ENCODE measurements at places on chromosomes 11 and 22.
A peak's percentile ranks its signal among the peaks of the same experiment; 100 is the strongest.

- no peak for DNase-seq
Measured at GRCh38 chr11:72838691-72839305, 24.6 kb downstream of the ATG16L2 start.

DNA sequence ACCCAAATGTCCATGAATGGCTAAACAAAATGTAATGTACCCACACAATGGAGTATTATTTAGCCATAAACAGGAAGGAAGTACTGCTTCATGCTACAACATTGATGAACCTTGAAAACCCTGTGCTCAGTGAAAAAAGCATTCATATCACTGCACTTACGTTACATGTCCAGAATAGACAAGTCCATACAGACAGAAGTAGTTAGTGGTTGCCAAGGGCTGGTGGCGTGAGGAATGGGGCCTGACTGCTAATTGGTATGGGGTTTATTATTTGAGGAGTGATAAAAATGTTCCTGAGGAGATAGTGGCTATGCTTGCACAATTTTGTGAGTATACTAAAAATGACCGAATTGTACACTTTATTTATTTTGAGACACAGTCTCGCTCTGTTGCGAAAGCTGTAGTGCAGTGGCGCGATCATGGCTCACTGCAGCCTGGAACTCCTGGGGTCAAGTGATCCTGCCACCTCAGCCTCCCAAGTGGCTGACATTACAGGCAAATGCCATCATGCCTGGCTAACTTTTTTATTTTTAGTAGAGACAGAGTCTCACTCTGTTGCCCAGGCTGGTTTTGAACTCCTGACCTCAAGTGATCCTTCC, 7.7 kb upstream of the SYVN1 start:
- no peak for DNase-seq

GRCh38 chr11:127677660-127678425, 677.3 kb upstream of the KIRREL3 start:
- DNase-seq = no peak

GRCh38 chr11:94130298-94131046, 1.8 kb downstream of the PANX1 start:
- DNase-seq = no peak

GRCh38 chr11:58622344-58622743, at the start of gene CNTF:
TSS of gene CNTF (plus strand) at chr11:58622665. CDS start at chr11:58622753, 88 bp downstream.
- no peak for DNase-seq

- DNase-seq = no peak
Measured at GRCh38 chr11:46981436-46981835, 44.9 kb downstream of the CSTPP1 start.

- no peak for DNase-seq
Measured at GRCh38 chr11:41996533-41996932, 537.1 kb upstream of the LRRC4C start.

DNA sequence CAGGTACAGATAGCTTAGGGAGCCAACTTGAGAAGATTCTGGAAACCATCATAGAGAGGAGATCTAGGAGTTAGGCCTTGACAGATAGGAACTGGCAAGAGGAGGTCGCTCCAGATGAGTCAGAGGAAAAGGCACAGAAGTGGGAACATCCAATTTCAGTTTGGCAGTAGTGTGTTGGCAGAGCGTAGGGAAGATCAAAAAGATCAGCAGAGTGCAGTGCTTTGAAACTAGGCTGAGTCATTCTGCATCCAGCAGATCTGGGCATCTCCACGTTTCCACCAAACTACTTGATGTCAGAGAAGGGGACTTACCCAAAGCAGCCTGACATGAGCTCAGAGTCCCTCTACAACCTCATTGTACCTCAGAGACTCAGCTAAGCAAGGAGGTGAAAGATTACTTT, 58.5 kb downstream of the GAB4 start:
- DNase-seq = no peak

DNA sequence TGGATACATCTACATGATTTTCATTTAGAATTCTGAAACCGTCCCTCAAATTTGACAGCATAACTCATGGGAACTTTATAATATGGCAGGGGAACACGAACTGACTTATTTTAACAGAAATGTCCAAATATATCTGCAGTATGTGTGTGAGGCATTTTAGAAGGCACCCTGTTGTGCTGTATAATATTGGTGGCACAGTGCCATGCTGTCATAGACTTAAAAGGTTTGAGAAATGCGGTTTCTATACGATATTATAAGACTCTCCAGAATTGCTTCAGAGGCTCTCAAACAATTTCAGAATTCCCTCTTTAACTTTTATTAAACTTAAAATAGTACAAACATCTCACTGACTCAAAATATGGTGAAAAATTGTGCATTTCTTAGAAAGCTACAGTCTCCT, 181.6 kb downstream of the MSANTD4 start:
- DNase-seq = no peak

GRCh38 chr11:46450846-46451477, 59.4 kb upstream of the CHRM4 start:
- DNase-seq = no peak

GRCh38 chr11:7654195-7654705, 19.1 kb downstream of the CYB5R2 start:
- no peak for DNase-seq

- DNase-seq = peak; percentile 8
Measured at GRCh38 chr22:49689255-49689770, 138.4 kb downstream of the BRD1 start.

DNA sequence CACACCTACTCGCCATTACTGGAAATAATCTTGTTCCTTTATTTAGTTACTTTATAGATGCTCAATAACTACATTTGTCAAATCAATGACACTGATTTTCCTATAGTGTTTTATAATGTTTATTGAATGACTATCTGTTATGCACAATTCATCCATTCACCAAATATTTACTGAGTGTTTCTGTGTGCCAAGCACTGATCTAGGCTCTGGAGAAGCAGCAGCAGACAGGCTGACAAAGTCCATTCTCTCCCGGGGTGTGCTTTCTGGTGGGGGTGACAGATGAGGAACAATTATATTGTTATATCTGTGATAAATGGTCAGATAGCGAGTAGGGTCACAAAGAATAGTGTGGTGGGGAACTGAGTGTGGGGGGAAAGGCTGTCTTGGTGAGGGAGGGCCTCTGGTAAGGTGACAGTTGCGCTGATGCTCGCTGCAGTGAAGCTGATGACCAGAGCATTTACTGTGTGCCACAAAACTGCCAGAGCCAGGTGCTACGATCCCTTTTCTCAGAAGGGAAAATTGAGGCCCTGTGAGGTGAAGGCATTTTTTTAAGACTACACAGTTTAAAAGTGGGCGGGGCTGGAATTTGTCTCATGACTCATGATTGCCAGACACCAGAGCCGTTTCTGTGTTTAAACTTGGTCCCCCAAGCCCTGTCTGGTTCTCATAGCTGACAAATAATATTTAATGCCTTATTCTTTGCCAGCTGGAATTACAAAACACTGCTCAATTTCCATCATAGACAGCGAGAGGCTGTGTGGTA, 10.2 kb downstream of the PACS1 start:
- DNase-seq = no peak

DNA sequence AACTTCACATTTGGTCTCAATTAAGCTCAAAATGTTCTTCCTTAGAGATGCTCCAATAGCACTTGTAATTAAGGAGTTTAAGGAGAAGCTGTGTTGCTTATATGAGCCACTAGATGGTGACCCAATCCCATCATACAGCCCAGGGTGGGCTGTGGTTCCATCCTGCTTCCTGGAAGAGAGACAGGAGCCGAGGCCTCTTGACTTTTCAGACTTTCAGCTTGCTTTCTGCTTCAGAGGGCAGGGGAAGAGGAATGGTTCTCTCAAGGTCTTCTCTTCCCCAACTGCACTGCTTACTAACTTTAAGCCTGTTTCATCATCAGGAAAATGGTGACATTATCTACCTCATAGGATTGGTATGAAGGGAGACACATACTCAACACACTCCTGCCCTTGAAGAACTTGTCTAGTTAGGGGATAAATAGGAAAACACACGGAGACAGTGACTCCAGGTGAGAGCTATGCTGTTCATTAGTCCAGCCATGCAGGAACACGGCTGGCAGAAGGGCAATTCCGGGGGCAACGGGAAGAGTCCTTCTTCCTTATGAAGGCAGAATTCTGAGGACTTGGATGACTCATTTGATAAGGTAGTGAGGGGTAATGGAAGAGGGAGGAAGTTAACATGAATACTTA, 20.1 kb downstream of the TMEM218 start:
- DNase-seq = peak; percentile 81

DNA sequence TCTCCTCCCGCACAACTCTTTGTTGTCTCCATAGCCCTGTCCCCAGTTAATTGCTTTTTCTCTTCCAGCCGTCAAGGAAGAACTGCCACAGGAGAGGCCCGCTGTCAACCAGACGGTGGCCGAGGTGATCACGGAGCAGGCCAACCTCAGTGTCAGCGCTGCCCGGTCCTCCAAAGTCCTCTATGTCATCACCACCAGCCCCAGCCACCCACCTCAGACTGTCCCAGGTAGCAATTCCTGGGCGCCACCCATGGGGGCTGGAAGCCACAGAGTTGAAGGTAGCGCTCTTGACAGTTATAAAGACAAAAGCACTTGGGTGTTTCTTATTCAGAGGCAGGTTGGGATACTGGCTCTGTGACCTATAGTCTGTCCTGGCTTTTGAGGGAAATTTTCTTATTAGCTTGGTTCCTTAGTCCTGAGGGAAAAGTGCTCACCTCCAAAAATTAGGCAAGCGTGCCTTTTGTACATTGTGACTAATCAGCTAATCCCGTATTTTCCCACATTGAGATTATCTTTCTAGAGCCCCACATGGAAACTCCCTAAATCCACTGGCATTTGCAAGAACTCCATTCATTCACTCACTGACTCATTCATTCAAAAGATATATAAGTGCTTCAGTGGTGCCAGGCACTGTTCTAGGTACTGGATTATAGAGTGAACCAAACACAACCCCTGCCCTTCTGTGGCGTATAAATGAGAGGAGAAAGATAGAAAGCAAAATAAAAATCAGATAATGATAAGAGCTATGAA, 65.9 kb downstream of the KREMEN1 start:
- DNase-seq = no peak

DNA sequence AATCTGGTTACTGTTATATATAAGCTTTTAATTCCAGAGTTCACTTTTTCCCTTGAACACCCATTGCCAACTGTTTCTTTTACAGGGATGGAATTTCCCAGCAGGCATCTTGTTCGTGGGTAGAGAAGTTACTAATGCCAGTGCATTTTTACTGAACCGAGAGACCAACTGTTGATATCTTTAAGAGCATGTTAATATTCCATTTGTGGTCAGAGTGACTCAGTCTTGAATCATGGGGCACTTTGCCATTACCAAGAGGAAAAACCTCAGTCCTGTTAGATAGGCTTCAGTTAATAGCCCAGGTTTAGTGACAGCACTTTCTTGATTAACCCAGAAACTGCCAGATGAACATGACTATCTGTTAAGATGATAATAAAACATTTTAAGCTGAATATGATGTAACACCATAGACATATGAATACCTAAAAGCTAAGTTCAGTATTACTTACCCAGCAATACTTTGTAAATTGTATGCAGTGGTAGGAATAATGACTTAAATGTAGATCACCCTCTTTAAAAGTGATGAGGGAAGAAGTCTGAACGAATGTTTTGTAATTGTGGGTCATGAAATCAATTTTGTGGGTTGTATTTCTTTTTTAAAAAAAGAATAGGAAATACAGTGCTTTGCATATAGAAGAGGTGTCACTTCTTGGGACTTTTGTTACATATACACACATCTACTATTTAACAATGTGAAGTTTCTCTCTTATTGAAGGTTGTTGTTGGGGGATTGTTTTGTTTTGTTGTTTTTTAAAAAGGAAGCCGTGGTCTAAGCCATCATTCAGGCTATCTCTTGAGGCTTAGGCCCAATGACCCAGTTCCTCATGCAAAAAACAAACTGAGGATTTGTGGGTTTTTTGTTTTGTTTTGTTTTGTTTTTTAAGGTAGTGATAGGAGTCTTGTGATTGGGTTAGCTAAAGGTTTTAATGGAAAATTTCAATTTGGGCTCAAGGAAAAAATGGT, 79.2 kb upstream of the GRIK4 start:
- DNase-seq = no peak

DNA sequence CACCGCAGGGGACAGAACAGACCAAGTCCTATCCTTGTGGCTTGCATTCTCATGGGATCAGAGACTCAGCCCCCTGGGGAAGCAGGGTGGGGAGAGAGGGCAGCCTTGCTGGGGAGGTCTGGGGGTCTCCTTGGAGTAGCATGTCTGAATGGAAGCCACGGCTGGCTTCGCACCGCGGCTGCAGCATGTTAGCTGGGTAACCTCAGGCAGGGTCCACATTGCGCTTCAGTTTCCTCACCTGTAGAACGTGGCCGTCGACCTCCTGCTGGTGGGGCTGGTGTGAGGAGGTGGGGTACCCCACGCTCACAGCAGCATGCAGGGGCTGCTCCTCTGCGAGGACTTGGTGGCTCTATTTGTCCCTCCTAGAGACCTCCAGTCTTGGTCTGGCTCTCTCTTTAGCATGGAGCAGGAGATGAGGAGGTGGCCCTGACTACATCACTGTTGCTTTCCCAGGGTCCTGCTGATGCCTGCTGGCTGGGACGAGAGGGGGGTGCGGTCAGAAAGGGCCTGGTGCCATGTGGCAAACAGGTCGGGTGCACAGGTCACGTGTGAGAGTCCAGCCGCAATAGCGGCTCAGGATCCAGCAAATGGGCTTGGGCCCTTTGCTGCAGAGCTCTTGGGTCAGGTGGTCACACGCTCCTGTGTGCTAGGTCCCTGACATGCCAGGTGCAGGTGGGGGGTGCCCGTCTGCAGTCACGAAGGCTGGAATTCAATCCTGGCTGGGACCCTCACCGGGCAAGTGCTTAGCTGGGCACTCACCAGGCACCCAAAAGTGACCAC, 35.4 kb upstream of the SMIM38 start:
- DNase-seq = no peak

- no peak for DNase-seq
Measured at GRCh38 chr11:12724301-12725054, 50.3 kb downstream of the TEAD1 start.

GRCh38 chr11:119752345-119752871, 23.4 kb upstream of the NECTIN1 start:
- DNase-seq = no peak

DNA sequence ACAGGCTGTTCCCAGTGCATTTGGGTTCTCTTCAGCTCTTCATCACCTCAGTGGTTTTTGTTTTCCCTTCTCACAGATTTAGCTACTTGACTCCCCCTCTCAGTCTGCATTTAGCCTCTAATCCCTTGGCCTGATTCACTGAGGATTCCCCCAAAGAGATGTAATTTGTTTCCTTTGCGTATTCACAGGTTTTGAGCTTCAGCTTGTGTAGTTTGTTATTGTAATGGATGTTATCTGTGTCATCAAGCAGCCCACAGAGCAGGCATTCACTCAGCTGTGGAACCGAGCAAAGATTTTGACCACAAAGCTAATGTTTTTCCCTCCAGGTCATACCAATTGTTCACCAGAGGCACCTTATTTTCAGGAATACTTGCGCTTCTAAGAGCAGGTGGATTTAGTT, 6.4 kb upstream of the ME3 start:
- DNase-seq = no peak

Measured in D341Med (cell line).